ENCODE measurements at places on chromosomes 6 and 20.
A peak's percentile ranks its signal among the peaks of the same experiment; 100 is the strongest.

DNA sequence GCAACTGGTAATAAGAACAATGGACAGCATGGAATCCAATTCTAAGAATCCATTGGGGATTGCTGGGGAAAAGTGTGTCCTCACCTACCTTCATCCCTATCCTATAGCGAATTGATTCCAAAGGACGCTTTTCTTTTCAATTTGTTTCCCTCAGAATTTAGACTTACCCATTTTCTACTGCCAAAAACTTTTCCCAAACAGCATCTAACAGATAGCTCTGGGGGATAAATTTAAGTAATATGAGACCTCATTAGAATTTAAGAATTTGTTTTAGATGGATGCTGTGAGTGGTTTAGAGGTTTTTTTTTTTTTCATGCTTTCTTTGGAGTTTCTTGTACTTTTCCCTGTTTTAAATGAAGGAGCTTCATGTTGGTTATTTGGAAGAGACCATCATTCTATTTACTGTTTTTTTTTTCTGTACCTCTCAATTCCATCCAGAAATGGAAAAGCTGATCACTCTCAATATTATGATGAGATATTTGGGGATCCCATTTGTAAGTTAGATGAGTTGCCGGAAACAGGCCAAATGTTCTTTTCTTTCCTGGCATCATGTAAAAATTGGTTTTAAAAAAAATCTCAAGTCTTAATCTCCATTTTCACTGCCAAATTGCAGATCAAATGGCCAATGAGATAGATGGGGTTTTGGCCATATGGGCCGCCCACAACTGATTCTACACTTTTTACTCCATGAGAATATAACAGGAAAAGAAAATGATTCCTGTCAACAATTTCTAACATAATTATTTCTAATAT, 105.7 kb downstream of the BCAS1 start:
- DNase-seq: no peak

DNA sequence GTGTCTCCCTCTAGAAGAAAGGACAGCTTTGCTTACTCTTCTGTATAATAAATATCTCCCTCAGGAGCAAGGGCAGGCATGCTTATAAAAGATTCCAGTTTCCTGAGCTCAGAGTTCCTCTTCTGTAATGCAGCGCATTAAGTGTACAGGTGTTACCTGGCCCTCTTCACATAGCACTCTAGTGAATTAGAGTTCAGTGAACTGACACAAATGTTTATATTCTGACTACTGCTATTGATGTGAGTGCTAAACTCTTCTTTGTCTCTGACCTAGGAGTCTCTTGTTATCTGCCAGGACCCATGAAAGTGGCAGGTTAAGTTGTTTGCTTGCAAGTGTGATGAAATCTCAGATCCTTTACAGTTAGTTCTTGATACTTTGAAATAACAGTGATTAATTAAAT, 33.5 kb downstream of the CYB5R4 start:
- DNase-seq: no peak

- no peak for DNase-seq
Measured at GRCh38 chr20:24659835-24660234, 190.4 kb downstream of the SYNDIG1 start.

- DNase-seq: no peak
Measured at GRCh38 chr20:12748359-12748994, 260.3 kb upstream of the SPTLC3 start.

- peak; percentile 29 for DNase-seq
Measured at GRCh38 chr20:16054985-16055384, 518.3 kb downstream of the KIF16B start.

DNA sequence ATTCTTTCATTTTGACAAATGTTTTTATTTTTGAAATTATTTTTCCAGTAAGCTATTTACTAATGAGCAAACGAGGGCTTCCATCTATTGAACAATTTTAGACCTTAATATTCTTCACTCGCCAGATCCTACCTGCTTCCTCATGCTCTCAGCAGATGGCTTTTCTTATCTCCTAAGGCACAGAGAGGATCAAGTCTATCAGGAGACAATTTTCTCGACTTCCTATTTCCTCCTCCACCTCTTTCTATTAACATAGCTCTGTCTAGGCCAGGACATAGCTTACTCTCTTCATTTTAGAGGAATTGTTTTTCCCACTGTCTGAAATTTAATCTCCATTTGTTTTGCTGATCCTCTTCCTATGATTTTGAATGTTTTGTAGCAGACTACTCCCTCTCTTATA, 87.0 kb upstream of the MAN1A1 start:
- DNase-seq: no peak

GRCh38 chr6:168057836-168058235, 21.2 kb downstream of the FRMD1 start:
- no peak for DNase-seq

DNA sequence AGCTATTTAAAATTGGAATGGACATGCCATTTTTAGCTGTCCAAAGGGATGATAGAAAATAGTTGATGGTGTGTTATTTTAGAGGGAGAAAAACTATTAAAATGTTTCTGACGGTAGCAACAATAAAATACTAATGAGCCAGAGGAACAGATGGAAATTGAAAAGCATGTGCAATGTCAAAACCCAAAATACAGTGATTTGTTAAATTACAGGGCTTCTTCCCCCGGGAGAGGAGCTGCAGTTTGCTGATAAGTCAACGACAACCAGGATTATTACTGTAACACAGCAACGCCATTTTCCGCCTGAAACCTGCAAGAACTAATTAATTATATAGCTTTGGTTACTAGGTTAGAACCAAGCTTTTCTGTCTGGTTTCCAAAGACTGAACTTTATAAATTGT, 179.6 kb upstream of the SPTLC3 start:
- no peak for DNase-seq

DNA sequence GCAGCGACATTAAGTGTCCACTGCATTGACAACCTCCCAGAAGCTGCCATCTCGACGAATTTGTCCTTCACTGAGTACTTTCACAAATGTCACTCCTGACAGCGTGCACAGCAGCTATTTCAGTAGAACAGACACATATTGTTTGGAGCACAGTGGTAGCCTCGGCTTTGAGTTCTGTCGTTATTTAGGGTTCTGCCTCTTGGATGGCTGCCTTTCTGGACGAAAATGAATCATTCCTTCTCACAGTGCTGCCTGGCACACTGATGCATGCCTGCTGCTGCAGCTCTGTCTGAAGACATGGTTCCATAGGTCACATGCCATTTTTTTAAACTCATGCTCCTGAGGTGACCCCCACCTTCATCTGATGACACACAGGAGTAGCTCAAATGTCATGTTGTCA, 477.0 kb downstream of the C6orf118 start:
- no peak for DNase-seq

GRCh38 chr6:13803581-13803980, 10.8 kb downstream of the MCUR1 start:
- DNase-seq: no peak

- no peak for DNase-seq
Measured at GRCh38 chr20:44052166-44052565, 134.8 kb downstream of the JPH2 start.
